Lung microvascular endothelial cell (primary cell): ENCODE measurements at places on chromosomes 5 and 9. TPM values are rescaled to one million over a fixed set of nuclear protein-coding genes. Genes with fewer than 3 reads are reported as not detected.

The PSAT1 gene
- total RNA-seq: 7.0 and 10.3 TPM in 2 replicates

The TMEM267 gene
- 4.1 and 7.7 TPM in 2 replicates for total RNA-seq

The MYMK gene
- not detected in 2 replicates for total RNA-seq

The SPATA31C1 gene
- not detected in 2 replicates for total RNA-seq

The HAVCR2 gene
- total RNA-seq: under 0.01 TPM in 1 of 2 replicates, not detected in the other

The SHOC1 gene
- total RNA-seq: not detected in 2 replicates

The IRX1 gene
- total RNA-seq: under 0.01 TPM in 1 of 2 replicates, not detected in the other

The NAIP gene
- 0.65 and 2.4 TPM in 2 replicates for total RNA-seq

The SH3RF2 gene
- total RNA-seq: 0.22 TPM in 1 of 2 replicates, not detected in the other

The FAM169A gene
- 1.3 and 2.4 TPM in 2 replicates for total RNA-seq

The ORM2 gene
- total RNA-seq: not detected in 2 replicates

The CTSV gene
- 0.20 and 1.1 TPM in 2 replicates for total RNA-seq

The TMEM252 gene
- total RNA-seq: not detected in 2 replicates

The HMGXB3 gene
- 20.3 and 29.8 TPM in 2 replicates for total RNA-seq

The PKD2L2 gene
- not detected in 2 replicates for total RNA-seq

The GPR21 gene
- total RNA-seq: 0.44 and 0.60 TPM in 2 replicates

The FOXD4L4 gene
- under 0.01 TPM in 2 replicates for total RNA-seq

The SLC6A19 gene
- not detected in 2 replicates for total RNA-seq

The CARTPT gene
- total RNA-seq: not detected in 2 replicates

The PHF24 gene
- not detected in 2 replicates for total RNA-seq

The KCNT1 gene
- under 0.01 TPM in 1 of 2 replicates, not detected in the other for total RNA-seq

The GARNL3 gene
- total RNA-seq: 2.4 and 2.6 TPM in 2 replicates

The CDH10 gene
- total RNA-seq: under 0.01 TPM in 1 of 2 replicates, not detected in the other

The APBA1 gene
- 6.2 and 9.4 TPM in 2 replicates for total RNA-seq

The SARDH gene
- total RNA-seq: 0.20 and 0.22 TPM in 2 replicates

The INSL6 gene
- not detected in 2 replicates for total RNA-seq

The NR4A3 gene
- under 0.01 TPM in 2 replicates for total RNA-seq

The STKLD1 gene
- 0.44 and 0.60 TPM in 2 replicates for total RNA-seq

The NOL6 gene
- 8.7 and 14.7 TPM in 2 replicates for total RNA-seq
